ENCODE measurements at places on chromosomes 2 and 18.

- DNase-seq, result no peak
Measured at GRCh38 chr2:138779781-138780445, at the start of gene NXPH2. TSS of gene NXPH2 (minus strand) at chr2:138780390. CDS start at chr2:138780241, 149 bp downstream.

DNA sequence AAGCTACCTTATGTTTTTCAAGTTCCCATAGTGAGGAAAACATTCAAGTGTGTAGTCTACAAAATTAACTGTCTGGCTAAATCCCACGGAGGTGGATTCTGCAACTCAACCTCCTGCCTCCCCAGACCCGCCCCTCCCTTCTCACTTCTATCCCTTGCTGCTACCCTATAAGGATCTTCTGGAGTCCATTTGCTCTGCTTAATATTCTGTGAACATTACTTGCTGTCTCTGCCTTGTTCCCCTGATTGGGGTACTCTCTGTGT is 163.2 kb downstream of the KCNE4 start:
- DNase-seq, result no peak

DNA sequence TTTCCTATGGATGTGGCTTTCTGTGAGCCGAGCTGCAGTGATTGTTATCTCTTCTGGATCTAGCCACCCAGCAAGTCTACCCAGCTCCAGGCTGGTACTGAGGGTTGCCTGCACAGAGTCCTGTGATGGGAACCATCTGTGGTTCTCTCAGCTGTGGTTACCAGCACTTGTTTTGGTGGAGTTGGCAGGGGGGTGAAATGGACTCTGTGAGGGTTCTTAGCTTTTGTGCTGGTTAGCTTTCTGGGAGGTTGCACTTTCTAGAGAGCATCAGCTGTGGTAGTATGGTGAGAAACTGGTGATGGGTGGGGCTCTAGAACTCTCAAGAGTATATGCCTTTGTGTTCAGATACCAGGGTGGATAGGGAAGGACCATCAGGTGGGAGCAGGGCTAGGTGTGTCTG is 45.4 kb upstream of the MYL1 start:
- DNase-seq, result no peak

DNA sequence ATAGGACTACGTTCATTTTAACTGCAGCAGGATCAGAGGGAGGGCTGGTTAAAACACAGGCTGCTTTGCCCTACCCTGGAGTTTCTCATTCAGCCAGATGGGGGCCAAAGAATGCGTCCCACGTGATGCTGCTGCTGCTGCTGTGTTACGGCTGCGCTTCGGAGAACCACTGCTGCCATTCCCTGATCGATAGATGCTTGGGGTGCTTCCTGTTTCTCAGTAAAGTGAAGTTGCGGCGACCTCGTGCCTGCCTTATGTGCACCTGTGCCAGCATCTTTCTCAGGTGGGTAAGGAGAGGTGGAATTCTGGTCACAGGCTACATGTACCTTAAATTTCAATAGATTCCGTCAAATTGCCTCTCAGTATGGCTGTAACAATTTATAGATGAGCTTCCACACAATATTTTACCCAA is 24.7 kb upstream of the TOGARAM2 start:
- DNase-seq, result no peak
